ENCODE measurements at places on chromosomes 7 and 10.
A peak's percentile ranks its signal among the peaks of the same experiment; 100 is the strongest.

GRCh38 chr7:156903232-156903909, 10.4 kb upstream of the LMBR1 start:
- DNase-seq, result no peak

DNA sequence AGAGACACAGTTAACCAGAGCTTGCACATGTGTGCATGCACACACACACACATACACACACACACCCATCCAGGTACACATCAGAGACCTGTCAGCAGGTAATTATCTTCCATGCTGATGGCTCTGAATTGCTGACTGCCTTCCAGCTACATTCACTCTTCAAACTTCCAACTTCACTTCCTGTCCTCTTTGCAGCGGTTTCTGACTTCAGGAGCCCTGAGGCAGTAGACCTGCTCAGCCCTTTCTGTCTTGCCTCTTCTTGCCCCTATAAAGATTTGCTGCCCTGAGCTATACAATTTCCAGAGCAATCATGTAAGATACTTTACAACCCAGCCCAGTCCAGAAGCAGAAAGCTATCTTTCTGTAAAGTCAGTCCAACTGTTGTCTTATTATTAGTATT, 310.2 kb downstream of the FGFR2 start:
- DNase-seq, result no peak

DNA sequence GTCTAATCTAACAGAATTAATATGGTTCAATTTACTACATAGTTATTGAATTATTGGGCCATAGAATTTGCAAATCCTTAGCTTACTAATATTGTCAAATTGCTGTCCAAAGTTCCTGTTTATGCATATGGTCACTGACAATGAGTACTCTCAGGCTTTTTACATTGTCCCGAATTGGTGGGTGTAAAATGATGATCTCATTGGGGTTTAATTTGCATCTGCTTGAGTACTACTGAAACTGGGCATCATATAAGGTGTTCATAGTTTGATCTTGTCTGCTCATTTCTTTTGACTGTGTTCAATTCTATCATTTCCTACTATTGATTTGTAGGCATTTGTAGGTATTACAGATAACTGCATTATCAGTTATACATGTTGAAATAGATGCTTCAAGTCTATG, 12.7 kb downstream of the ABCA13 start:
- no peak for DNase-seq

DNA sequence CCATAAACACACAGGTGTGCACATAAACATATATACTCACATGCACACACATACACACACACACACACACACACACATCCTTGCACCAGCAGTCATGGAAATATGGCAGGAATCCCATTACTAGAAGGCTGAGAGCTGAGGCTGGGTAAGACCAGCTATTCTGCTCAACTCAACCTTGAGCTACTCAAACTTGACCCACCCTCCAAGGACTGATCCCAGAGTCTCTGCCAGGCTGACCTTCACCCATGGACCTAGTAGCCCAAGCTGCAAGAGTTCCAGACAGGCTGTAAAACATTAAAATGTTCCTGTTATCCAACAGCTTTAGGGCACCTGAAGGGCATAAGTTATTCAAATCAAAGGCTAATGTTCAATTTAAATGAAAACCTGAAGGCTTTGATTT, 134.6 kb downstream of the FRMD4A start:
- DNase-seq, result no peak

DNA sequence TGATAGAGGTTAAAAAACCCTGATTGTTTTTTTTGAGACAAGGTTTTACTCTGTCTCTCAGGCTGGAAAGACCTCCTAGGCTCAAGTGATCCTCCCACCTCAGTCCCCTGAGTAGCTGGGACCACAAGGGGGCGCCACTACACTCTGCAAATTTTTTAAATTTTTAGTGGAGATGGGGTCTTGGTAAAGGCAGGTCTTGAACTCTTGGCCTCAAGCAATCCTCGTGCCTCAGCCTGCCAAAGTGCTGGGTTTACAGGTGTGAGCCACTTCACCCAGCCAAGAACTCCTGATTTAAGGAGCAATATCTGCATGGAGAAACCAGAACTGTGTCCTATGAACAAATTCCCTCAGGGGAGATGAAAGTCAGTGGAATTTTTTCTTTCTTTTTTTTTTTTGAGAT, 7.3 kb upstream of the KLHDC10 start:
- no peak for DNase-seq

DNA sequence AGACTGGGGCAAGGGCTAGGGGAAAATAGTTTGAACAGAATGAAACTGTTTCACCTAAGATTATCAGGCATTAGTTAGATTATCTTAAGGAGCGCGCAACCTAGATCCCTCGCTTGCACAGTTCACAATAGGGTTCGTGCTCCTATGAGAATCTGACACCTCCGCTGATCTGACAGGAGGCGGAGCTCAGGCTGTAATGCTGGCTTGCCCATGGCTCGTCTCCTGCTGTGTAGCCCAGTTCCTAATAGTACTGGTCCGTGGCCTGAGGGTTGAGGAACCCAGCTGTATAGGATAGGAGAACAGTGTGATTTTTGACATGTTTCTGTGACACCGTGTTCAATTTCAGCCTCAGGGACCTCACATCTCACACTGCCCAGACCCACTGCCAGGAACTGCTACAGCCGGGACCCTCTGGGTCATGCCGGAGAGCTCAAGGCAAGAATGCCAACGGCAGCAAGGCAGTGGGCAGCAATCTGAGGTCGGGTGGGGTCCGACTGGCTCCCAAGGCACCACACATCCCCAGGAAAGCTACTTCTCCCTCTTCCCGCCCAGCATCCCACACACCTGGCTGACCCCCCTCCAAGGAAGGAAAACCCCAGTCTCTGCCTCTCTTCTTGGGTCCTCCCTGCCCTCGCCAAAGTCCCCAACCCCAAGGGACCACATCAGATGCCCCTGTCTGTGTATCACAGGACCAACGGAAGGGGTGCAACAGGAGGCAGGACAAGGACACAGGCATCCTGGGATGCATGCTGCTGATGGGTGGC, 31.7 kb downstream of the CAMK2B start:
- DNase-seq, result peak; percentile 44

DNA sequence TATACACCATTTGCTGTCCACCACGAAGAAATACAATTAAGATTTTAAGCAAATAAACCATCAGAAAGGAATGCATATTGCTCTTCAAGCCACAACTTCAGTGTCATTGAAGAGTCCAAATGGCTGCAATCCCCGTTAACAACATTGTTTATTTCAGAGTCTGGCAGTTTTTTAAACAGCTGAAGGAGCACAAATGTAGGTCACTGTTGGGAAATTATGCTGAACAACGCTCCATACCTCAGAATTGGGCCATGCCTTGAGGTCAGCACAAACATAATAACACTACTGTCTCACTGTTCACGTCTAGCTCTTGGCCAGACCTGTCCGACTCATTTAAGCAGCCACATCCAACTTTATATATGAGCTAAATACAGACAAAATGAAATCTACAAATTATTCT, 453.9 kb upstream of the GHITM start:
- DNase-seq, result no peak

- no peak for DNase-seq
Measured at GRCh38 chr10:121574519-121575166, 23.6 kb downstream of the FGFR2 start.

- DNase-seq, result no peak
Measured at GRCh38 chr7:12722136-12722535, 34.7 kb downstream of the ARL4A start.

GRCh38 chr10:102819054-102819453, 18.2 kb downstream of the CYP17A1 start:
- no peak for DNase-seq

GRCh38 chr7:129149511-129149910, 5.0 kb downstream of the TSPAN33 start:
- no peak for DNase-seq

DNA sequence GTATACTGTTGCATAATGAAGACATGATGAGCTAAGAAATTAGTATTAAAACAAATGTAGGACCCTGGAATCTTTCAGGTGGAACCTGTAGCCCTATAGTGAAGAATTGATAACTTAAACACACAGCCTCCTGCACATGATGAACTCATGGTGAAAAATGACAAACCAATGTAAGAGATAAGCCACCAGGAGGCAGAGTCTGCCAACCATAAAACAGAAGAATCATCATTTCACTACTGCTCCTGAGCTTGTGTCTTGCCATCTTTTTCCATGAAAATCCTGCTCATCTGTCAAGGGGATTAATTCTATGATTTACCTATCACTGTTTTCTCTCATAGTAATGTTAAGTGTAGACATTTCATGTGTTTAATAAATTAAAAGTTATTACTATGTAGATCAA, 363.9 kb downstream of the MALRD1 start:
- DNase-seq, result no peak

DNA sequence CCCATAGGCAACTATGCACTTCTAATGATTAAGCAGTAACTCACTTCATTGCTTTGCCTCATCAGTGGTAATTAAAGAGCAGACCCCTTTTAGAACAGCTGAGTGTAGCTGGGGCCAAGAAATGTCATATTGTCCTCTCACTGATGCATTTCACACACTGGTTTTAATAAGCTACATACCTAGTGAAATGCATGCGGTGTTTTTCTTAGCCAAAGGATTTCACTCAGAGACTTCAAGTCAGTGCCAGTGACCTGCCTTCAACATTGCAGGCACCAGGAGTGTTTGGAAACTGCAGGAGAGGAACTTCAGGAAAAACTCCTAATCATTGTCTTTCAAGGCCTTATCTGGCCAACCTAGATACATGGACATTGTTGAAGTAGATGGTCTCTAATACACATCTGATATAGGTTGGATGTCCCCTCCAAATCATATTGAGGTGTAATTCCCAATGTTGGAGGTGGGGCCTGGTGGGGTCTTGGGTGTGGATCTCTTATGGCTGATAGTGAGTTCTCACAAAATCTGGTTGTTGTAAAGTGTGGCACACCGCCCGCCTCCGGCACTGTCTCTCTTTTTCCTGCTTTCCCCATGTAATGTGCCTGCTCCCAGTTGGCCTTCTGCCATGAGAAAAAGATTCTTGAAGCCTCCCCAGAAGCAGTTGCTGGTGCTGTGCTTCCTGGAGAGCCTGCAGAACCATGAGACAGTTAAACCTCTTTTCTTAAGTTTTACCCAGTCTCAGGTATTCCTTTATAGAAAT, 252.7 kb upstream of the PLXDC2 start:
- no peak for DNase-seq

DNA sequence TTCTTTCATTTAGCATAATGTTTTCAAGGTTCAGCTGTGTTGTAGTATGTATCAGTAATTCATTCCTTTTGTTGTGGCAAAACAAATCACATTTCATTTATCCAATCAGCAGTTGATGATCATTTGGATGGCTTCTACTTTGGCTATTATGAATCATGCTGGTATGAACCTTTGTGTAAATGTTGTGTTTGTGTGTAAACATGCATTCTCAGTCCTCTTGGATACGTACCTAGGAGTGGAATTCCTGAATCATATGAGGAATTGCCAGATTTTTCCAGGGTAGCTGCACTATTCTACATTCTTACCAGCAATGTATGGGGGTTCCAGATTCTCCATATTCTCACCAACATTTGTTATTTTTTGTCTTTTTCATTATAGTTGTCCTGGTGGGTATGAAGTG, 578.5 kb upstream of the MKI67 start:
- DNase-seq, result no peak

- no peak for DNase-seq
Measured at GRCh38 chr7:82131215-82131614, 312.4 kb downstream of the CACNA2D1 start.

DNA sequence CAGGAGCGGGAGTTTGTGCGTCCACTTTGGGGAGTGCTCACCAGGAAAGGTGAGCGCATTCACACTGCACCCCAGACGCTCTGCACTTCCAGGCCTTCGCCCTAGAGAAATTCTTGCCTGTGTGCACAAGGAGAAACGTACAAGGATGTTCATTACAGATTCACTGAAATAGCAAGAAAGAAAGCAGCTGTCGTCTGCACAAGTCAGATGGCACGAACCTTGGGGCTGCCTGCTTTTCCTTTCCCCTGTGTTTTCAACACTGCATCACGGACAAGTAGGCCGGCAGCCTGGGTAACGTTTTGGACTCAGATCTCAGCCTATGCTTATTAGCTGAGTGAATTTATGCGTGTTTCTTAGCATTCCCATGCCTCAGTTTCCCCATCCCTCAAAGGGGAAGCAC, 546.8 kb upstream of the FOXK1 start:
- DNase-seq, result no peak

GRCh38 chr7:72785166-72785955, 42.6 kb downstream of the TYW1B start:
- no peak for DNase-seq

DNA sequence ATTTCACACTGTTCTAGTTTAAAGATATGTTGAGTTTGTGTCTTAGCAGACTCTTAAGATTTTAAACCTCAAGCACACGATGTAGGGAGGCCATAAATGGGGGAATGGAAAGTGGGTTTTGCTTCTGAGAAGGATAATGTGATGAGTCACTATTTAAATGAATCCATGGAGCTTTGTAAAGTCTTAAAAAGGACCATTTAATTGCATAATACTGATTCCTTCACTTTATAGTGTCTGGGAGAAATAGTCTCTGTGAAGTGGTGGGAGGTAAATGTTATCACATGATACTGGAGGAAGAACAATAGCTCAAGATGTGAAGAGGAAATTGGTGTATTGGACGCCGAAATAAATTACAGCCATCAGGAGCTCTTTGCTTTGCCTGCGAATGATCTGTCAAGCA, 84.0 kb upstream of the MYO3A start:
- no peak for DNase-seq

All from caudate nucleus (tissue), 63 donors.